ENCODE measurements at places on chromosomes 7 and 10.
A peak's percentile ranks its signal among the peaks of the same experiment; 100 is the strongest.

DNA sequence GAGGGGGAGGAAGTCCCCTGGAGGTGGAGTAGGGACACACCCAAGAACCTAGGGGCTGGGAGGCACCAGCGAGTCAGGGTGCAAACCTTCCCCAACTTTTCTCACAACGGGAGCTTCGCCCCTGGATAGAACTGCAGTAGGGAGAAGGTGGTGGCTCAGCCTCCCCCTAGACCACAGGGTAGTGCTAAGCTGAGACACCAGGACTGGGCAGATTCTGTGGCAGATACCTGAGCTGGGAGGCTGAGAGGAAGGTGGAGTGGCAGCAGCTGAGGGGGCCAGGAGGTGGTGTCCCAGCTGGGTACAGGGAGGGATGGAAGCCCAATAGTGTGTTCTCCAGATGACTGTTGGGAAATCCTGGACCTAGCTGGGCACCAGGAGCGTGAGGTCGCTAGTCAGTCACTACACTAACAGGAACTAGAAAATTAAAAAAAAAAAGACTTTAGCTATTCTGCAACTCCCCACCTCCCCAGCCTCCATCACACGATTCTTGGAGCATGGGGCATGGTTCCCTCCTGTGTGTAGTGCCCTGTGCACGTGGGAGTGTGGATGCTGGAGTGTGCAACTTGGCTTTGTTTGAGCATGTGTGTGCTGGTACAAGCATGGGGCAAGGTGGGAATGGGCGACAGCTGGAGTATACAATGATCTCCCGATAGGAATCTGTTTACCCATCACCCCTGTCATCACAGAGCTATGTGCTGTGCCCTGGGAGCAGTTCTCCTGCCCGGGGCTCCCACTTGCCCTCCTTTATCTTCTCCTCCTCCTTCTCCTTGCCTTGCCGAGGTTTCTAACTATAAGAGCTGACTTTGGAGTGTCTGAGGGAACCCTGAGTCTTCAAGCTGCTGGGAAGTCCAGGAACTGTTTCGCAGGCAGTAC lies 8.8 kb upstream of the TRPV6 start:
- DNase-seq: no peak

DNA sequence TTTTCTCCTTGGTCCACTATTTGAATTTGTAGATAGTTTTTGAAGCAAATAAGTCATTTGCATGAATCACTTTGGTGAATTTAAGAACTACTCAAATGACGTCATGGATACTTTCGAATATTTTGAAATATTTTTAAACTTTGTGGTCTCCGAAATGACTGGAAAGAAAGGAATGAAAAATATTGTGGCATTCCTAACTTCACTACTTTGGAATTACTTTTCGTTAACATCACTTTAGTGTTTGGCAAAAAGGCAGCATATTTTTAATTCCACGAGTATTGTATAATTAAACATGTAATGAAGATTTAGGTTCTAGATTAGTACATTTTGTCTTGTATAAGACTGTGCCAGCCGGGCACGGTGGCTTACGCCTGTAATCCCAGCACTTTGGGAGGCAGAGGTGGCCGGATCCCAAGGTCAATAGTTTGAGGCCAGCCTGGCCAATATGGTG lies 35.3 kb upstream of the ZRANB1 start:
- no peak for DNase-seq

GRCh38 chr10:119355930-119356329 lies 148.6 kb downstream of the GRK5 start:
- DNase-seq: no peak

GRCh38 chr7:98902523-98902922 lies 24.2 kb downstream of the TRRAP start:
- DNase-seq: no peak

GRCh38 chr10:87552248-87552929 lies 47.7 kb downstream of the MINPP1 start:
- DNase-seq: no peak

GRCh38 chr10:74342991-74343390 lies 192.0 kb downstream of the ADK start:
- DNase-seq: no peak

DNA sequence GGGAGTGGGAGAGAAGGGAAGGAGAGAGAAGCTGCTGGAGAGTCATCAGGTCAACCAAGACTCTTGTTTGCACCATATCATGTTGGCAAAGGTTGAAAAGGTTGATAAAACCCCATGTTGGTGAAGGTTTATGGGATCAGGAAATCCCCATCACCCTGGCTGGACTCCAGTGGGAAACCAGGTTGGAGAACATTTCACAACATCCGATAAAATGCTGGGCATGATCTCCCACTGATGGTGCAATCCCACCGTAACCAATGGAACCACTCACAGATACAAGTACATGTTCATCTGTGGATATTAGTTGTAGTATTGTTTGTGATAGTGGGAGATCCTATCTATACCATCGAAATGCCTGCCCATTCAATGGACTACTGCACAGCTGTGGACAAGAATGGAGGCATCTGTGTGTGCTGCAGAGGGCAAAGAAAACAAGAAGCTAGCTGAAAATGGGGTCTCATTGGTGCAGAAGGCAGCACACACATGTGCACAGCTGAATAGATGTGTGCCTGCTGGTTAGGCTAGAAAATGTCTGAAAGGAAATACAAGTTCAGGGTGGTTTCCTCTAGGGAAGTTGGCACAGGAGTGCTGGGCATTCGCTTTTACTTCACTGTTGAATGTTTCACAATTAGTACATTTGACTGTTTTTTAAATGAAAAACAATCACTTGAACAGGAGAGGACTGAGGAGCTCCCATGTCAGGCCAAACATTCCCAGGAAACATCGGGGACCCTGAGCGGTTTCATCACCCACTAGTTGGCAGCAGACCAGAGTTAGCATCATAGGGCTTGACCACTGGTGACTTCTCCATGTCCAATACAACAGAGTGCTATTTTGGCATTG lies 80.4 kb upstream of the MGMT start:
- DNase-seq: no peak

- DNase-seq: no peak
These were observed 493.6 kb downstream of the GALNT17 start for GRCh38 chr7:71625545-71625944.

DNA sequence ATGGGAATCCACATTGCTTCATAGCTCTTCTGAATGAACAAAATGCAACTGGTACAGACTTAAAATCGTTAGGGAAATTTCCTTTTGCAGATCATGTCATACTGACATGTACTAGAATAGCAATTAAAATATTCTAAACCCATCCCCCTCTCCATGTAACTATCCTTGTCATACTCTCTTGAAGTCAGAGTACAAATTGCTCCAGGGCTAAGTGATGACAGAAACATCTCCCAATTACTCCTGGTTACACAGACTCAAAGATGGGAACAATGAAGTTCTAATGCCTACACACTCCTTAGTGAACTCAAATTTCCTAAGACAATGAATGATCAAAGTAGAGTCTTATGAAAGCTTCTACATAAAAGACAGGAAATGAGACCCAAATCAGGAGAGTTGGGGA lies 87.2 kb downstream of the PDE1C start:
- no peak for DNase-seq

DNA sequence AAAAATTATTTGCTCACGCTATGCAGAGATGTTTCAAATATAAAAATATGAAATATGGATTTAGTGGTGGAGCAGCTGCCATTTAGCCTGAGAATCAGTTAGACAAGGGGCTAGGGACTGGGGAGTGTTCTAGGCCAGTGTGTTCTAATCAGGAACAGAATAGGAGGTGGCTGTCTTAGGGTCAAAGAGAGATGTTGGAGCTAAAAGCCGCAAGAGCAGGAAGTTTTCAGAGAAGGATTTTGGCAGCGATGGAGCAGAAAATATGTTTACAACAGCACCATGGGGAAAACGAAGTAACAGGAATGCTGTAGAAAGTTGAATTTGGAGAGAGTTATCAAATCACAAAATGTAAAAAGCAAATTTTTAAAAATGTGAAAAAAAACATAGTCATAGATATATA lies 314.0 kb upstream of the SEMA3A start:
- DNase-seq: no peak

DNA sequence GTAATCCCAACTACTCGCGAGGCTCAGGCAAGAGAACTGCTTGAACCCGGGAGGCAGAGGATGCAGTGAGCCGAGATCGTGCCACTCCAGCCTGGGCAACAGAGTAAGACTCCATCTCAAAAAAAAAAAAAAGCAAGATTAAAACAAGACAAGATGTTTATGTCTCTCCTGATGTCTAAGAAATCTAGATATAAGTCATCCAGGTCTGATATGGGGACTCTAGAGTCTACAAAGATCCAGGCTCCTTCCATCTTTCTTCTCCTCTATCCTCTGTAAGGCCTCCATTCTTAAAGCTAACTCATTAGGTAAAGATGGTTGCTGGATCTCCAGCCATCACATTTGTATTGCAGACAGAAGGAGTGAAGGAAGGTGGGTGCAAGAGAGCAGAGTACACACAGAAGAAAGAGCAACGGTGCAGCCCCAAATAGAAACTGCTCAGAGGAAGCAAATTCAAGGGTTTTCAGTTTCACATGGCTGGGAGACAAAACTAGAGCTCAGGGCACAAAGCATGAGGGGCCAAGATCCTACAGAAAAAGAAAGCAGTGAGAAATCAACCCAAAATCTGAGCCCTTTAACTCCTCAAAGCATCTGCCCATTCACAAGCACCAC lies 57.6 kb downstream of the USP6NL start:
- DNase-seq: no peak

DNA sequence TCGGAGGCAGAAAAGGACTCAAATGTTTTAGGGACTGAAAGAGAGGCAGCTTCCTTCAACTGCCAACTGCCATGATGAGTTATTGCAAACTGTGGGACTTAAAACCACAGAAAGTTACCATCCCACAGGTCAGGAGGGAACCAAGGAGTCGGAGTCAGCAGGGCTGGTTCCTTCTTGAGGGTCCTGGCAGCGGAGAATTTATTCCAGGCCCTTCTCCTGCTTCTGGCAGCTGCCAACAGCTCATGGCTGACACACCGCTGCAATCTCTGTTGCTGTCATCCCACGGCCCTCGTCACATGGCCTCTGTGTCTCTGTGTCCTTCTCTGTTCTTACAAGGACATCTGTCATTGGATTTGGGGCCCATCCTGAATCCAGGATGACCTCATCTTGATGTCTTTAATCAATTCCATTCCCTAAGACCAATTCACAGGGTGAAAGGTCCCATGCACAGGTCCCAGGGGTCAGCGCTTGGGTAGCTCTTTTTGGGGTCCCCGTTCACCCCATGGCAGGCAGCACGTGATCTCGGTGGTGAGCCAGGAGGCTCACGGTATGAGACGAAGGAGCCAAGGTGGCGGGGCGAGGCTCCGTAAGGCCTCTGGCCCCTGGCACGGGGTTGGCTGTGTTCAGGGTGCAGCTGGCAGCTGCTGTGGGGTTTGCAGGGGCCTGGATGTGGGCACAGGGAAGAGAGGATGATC lies 27.4 kb upstream of the PSMG3 start:
- no peak for DNase-seq

DNA sequence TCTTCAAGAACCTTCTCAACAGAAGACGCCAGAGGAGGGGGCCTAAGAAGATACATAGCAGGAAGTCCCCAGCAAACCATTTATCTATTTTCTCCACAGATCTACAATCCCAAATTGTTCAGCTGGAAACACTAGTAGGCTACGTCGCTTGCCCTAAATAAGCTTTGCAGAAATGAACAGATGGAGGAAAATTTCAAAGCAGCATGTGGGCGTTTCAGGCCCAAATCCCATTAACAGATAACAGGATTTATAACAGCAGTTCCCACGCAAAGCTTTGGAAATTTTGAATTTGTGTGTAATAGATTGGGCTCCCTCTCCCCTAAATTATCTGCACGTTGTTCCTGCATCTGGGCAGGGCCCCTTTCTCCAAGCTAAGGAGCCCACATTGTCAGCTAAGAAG lies 60.6 kb upstream of the FRMD4A start:
- no peak for DNase-seq

DNA sequence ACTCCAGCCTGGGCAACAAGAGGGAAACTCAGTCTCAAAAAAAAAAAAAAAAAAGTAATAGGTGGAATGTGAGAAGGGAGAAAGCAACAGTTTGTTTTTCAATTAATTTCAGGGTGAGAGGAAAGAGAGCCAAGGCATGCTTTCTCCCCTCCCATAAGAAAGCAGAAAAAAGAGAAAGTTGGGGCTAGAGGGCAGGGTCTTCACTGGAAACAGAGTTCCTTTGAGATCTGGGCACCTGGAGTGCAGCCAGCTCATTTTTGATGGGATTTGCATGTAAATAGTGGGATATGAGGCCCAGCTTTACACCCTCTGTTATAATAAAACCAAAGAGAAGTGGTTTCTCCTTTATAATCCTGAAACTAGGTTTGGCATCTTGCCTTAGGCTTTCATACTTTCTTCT lies 13.8 kb upstream of the STOX1 start:
- no peak for DNase-seq

DNA sequence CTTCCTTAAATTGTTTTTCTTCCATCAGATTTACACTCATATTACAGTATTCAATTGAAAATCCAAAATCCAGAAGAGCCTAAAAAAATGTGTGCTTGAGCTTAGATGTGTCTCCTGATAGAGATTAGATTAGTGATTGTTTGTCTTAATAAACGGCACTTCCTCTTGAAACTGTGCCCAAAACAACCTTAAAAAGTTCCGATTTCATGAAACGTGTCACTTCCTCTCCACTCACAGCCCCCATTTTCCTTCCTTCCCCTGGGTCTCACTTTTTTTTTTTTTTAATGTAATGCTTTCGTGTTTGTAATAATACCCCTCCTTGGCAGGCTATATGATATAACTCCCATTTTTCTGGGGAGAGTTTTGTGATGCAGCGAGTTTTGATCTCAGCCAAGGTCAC lies 114.8 kb upstream of the ADO start:
- DNase-seq: no peak

- no peak for DNase-seq
These were observed 119.6 kb downstream of the NPY start for GRCh38 chr7:24403557-24403956.

- no peak for DNase-seq
These were observed 49.2 kb downstream of the IQUB start for GRCh38 chr7:123485187-123485586.

GRCh38 chr7:14988941-14989340 lies 86.4 kb upstream of the DGKB start:
- DNase-seq: no peak

DNA sequence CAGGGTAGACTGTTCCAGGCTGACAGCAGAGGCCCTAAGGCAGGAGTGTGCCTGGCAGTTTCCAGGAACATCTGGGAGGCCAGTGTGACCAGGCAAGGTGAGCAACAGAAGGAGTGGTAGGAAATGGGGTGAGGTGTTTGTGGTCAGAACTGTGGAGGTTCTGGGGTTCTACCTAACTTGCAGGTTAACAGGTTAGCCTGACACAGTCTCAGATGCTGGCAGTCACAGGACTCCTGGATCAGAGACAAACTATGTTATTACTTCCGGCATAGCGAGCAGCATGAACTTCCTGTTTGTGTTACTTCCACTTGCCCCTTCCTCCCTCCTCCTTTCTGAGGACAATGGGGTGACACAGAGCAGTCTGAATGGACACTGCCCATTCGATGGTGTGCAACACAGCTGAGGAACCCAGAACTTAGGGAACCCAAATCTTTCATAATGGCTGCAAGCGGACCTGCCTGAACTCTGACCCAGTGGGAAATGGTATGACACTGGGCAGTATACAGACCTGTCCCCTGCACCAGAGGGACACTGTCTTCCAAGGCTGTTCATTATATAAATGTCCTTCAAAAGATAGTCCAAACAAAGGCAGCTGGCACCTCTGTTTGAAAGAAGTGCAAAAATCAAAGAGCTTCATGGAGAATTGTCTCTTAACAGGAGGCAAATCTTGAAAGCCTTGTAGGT lies 3.9 kb upstream of the SAR1A start:
- DNase-seq: peak; percentile 25
